ENCODE measurements at places on chromosomes 6 and 20.

- no peak for DNase-seq
These were observed 6.1 kb upstream of the C6orf58 start for GRCh38 chr6:127570739-127571389.

GRCh38 chr6:53818858-53819609 is 24.2 kb downstream of the LRRC1 start:
- no peak for DNase-seq

GRCh38 chr6:23498013-23498412 is 628.0 kb upstream of the NRSN1 start:
- DNase-seq = no peak

DNA sequence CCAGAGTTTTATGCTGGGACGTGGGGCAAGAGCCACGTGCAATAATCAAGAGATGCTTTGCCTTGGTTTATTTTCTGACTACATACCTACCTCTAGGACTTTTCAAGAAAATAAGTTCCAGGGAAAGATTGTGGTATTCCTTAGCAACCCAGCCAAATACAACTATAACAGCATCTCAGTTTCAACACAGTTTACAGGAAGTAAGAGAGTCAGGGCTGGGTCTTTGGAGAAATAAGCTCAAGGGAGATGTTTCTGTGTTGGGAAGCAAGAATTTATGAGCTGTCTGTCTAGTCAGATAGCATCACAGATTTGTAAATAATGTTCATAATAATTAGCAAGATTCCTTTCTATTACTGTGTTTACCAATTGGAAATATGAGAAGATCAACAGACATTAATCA is 35.1 kb downstream of the MAP3K5 start:
- no peak for DNase-seq

DNA sequence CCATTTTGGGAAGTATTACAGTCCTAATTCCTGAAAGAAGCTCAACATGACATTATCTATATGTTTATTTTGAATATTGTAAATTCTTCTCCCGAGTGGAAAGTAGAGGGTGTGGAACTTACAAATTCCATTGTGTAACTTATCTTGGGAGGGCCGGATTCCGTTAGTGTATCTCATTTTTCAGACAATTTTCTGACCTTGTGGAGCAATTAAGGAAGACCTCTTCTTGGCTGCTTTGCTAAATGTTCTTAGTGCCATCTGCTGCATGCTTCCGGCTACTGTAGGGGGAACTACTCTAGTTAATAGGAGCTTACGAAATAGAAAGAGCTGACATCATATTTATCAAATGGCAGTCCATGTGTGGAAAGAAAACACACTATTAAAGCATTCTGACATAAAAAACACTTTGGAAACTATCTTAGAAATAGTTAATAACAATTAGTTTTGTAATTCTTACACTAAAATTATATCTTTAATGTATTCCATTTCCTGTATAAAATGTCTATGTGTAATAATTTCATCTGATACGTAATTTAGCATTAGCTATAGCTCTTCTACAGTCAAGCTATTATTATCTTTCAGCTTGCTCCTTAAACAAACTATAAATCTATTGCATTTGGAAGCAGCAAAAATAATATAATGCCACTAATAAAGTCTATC is 41.5 kb upstream of the KCNQ5 start:
- DNase-seq = no peak
